ENCODE measurements at places on chromosomes 16 and 17.

- no peak for DNase-seq
These were observed 144.6 kb upstream of the FOXF1 start for GRCh38 chr16:86365513-86366273.

DNA sequence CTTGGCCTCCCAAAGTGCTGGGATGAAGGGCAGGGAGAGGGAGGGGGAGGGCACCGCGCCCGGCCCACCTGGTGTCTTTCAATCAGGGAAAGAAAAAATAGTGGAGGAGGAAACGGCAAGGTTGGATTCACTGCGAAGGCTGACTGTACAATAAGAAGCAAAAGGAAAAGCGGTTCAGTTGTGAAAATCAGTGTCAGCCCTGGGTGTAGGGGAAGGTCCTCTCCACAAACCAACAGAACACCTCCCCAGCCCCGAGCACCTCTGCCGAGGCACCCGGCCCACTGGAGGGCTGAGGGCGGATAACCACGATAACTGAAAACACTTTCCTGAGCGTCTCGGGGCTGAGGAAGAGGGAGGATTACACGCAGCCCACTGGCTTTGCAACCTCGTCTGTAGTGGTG is 1.4 kb upstream of the SPG7 start:
- peak; percentile 57 for DNase-seq

GRCh38 chr17:14308965-14309879 is 8.3 kb downstream of the HS3ST3B1 start:
- peak; percentile 92 for DNase-seq

- DNase-seq, result no peak
These were observed 107.6 kb downstream of the VAT1L start for GRCh38 chr16:77895962-77896361.

- no peak for DNase-seq
These were observed 32.2 kb upstream of the SSTR5 start for GRCh38 chr16:1040346-1040745.

DNA sequence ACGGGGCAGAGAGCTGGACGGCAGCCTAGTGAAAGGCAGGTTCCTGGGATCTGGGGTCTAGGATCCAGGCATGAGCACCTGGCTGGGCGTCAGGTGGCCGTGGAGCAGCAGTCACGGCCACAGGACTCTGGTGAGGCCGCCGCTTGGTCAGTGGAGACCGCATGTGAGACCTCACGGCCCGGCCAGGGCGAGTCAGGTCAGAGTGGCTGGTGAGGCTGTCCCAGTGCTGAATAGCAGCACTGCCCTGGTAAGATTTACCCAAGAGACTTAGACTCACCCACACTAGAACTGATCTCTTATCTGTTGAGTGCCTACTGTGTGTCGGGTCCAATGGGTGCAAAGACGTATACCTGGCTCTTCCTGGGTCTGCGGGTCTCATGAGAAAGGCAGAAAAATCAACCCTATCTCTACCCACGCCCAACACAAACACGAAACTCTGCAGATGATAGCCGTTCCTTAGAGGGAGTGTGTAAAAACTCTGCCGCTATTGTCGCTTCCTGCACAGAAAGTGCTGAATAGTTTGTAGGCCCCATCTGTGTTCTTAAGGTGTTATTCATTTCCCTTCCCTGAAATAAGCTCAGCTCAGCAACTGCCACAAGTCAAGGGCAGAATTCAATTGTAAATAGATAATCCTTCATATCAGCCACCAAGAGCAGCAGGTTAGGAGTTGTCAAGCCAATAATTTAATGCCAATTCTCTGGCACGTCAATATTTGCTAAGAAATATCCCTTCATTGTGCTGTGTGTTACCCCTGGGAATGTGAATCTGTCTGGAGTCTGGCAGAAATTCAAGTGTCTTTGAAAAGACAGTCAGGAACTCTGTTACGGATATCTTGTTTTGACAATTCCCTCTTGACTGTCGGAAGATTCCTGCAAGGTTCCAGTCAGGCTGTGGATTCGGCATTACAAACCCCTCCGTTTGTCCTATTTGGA is 240.0 kb downstream of the NTN1 start:
- DNase-seq, result no peak

GRCh38 chr17:36727052-36727451 is 125.7 kb downstream of the MRM1 start:
- no peak for DNase-seq

DNA sequence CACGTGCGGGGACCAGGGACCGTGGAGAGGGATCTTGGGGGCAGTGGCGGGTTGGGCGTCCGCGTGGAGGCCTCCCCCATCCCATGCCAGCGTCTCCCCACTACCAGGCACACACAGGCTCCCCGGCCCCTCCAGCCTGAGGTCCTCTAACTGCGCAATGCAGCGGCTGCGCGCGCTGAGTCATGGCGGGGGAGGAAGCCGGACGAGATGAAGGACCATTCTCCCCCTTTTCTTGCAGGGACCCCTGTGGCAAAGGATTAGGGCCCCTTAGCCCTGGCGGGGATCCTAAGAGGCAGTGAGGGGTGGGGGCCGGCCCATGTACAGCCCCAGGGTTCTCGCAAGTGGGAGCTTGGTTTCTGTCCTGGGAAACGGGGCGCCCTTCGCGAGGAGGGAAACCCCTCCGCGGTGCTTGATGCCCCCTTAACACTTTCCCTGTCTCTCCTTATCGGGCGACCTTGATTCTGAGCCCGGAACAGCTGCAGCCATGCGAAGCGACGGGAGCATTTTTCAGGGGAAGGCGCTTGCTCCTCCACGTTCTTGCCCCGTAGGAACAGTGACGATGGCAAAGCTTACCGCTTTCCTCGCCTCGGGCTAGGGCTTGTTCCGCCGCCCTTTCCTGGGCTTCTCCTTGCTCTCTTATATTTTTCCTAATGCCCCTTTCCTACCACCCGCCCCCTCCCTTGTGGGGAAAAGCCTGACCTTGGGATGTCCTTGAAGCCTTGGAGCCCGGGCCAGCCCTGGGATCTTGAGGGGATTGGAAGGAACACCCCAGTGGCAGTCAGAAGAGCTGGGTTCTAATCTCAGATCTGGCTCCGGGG is 592 bp downstream of the ALDOA start:
- DNase-seq, result no peak

GRCh38 chr17:13596241-13596923 is 5.3 kb downstream of the HS3ST3A1 start:
- no peak for DNase-seq

DNA sequence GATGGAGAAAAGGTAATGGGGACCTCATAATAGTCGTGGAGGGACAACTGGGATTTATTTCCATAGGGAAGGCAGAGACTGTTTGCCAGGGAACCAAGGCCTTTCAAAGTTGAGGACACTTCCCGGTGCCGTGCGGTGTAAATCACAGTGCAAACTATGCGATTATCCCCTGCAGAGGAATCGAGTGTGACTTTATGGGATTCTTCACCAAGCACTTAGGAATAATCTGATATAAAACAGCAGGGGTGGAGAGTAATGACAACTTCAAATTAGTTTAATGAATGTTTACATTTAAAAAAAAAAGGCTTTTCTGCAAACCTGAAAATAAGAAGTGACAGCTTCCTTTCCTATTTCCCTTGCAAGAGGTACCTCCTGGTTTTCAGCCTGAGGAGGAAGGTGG is 538.2 kb downstream of the MAF start:
- no peak for DNase-seq

- peak; percentile 68 for DNase-seq
These were observed 5.9 kb downstream of the BBS2 start for GRCh38 chr16:56513972-56514371.

DNA sequence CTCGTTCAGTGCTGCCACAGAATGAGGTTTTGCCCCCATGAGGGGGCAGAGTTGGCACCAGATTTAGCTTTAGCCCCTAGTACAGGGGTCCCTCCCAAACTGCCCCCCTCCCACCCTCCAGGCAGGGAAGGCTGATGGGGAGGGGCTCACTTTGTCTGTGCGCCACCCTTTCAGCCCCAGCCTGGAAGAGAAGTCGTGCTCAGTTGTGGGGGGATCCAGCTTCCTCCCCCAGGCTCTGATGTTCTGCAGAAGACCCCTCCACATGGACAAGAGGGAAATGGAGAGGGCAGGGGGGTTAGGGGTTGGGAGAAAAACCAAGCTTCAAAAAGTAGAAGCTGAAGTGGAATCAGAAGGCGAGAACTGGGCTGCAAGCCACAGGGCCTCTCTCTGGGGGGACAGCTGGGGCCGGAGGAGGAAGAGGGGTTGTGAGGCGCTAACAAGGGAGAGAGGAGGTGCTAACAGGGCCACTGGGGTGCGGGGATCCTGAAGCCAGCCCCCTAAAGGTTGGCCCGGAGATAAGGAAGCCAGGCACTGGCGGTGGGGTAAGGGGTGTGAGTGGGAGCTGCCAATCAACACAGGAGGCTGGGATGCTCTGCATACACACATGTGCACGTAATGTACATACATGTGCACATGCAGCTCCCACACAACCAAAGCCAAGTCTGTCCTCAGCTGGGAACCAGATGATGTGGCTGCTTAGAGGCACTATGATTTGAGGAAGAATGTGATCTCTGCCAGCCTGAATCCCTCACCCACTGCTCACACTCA is 7.0 kb upstream of the TMEM92 start:
- DNase-seq, result no peak

DNA sequence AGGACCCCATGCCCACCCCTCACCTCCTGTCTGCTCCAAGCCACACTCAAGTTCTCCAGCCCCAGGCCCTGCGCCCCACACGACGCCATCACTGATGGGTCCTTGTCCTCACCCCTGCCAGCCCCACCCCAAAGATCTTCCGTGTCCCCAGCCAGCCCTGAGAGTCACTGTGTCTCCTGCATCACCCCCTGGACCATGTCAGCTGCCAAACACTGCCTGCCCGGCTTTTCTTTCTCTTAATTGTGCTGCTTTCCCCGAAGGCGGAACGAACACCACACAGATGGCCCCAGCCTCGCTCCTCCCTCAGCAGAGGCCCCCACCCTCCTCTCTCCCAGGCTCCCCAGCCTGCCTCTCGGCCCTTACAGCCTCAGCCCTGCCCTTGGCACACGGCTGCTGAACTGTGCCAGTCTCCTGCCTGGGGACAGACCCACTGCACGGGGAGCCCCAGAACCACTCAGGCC is 4.8 kb upstream of the GAA start:
- no peak for DNase-seq

DNA sequence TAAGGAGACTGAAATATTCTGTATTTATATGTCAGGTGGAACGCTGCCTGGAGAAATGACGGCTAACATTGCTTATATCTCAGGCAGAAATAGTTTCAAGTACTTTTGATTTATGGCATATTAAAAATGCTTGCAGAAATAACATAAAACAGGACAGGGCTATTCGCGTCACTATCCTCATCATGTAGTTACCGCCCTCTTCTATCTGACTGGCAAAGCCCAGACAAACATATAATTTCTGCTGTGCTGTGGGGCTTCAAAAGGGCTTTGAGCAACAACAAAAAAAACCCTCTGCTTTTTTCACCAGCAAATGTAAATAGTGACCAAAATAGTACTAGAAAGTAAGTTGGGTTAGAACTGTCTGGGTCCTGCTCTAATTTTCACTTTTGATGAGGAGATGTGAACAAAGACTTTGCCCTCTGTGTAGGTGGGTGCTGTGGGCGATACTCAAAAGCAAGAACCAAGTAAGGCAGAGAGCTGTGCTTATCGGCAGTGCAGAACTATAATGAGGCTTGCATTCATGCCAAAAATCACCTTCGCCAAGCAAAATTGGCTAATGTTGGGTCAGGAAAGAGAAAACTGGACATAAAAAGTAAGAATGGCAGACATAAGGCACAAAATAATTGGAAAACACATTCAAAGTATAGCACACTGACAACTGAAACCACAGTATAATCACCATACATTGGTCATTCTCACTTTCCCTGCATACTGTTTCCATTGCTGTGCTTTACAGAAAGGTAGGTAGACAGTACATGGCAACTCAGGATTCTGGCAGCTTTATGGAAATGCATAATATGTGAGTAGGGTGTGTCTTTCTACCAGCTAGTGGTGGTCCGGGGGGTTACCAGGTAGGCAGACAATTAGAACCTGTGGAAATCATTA is 151.2 kb upstream of the AXIN2 start:
- no peak for DNase-seq

DNA sequence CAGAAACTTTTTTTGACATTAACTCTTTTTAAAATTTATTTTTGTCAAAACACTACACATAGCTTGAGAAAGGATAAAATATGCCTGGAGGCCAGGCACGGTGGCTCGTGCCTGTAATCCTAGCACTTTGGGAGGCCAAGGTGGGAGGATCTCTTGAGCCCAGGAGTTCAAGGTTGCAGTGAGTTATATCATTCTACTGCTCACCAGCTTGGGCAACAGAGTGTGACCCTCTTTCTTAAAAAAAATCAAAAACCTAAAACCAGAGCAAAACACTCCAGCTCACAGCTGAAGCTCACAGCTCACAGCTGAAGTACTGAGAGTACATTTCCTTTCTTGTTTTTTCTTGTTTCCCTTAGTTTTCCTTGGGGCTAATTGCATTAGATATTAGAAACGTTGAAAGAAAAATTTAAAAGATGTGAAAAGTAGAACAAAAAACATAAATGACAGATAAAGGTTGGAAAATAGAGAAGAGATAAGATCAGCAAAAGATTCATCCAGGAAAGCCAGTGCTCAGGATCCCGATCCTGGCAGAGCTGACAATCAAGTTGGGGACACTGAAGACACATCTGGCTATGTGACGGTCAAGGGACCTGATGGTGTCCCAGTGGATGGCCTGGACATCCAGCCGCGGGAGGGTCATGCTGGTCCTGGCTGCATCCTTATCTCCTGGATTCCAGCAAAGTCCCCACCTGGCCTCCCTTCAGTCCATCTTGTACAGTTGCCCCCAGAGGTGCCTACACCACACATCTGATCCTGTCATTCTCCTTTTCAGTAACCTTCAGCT is 9.8 kb downstream of the CHST6 start:
- DNase-seq, result no peak

DNA sequence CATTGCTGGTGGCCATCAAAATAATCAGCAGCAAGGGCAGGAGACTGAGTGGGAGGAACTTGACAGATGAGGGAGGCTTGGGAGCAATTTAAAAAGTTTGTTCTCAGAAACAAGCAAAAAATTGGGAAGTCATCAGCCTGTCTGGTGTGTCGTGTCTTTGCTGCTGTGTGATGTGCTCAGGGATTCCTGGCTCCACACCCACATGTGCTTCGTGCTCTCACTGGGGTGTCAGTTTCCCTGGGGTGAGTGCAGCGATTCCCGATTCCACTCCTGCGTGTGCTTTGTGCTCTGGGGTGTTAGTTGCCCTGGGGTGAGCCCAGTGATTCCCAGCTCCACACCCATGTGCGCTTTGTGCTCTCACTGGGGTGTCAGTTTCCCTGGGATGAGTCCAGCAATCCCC is 228.1 kb downstream of the SNX29 start:
- DNase-seq, result no peak

DNA sequence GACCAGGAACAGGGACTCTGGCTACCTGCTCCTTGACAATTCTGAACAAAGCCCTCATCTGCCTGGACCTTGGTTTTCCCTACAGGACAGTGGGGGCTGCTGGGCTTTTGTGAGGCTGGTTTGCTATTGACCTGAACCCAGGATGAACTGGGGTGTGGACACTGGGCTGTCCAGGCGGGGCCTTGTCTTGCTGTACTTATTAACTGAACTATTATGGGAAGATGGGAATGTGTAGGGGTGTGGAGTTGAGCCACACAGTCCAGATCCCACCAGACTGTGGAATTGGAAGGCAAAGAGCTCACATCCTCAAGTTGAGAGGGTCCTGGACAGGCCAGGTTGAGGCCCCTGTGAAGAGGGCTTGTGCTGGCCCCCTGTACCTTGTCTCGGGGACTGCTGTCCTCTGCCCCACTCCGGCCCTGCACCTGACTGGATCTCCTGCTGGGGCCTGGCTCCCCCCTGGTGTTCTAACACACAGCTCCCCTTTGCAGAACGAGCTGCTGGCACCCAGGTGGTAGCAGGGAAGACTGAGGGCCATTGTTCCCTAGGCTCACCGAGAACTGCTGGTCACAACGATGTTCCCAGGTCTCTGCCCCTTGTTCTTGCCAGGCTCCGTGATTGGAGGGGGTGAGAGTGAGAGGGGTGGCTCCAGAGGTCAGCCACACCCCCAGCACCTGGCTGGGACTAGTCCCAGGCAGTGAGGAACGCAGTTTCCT is 51.8 kb upstream of the CDC42EP4 start:
- DNase-seq, result no peak

All from activated CD8-positive, alpha-beta T cell treated with anti-CD3 and anti-CD28 coated beads, Interleukin-2, amount 10 ng/mL, durations not matched to agents 7 days and 5 days (primary cell).